ENCODE measurements at places on chromosomes 12 and 14.
A peak's percentile ranks its signal among the peaks of the same experiment; 100 is the strongest.

DNA sequence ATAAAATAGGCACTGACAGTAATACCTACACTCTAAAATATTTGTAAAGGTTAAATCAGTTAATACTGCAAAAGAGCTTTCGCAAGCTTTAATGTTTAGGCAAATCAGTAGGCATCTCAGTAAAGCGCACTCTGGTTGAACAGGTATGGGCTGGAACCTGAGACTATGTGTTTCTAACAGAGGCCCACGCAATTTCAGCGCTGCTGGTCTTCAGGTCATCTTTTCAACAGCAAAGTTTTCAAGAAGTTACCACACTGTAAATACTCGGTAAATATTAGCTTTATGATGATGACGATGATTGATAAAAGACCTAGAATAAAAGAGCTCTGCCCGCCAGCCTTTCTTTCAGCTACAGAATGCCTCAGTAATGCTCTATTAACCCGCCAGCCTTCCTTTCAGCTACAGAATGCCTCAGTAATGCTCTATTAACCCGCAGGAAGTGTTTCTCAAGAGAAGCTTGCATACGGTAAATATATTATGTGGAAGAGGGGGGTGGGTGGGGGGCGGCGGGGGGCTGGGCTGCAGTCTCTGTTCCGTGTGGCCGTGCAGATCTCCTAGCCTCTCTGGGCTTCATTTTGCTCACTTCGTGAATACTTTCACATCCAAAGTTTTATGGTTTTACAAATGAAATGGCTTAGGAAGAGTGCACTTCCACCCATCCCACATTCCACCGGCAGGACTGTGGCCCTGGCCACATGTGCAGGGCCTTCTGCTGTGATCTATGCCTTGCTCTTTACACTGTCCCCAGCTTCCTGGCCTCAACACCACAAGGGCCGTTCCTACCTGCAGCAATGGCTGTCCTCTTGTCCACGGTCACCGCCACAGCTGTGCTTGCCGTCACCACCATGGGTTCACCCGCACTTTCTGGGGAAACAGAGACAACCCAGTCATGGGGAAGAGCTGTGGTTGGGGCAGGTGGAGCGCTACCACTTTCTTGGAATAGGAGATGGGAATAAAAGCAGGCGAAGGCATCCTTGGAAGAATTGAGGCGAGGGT lies 19.9 kb downstream of the LRTM2 start:
- no peak for DNase-seq

GRCh38 chr12:103858953-103859601 lies 18.0 kb upstream of the NT5DC3 start:
- peak; percentile 92 for DNase-seq

- no peak for DNase-seq
Observed at GRCh38 chr12:66664076-66664475, 14.8 kb downstream of the GRIP1 start.

DNA sequence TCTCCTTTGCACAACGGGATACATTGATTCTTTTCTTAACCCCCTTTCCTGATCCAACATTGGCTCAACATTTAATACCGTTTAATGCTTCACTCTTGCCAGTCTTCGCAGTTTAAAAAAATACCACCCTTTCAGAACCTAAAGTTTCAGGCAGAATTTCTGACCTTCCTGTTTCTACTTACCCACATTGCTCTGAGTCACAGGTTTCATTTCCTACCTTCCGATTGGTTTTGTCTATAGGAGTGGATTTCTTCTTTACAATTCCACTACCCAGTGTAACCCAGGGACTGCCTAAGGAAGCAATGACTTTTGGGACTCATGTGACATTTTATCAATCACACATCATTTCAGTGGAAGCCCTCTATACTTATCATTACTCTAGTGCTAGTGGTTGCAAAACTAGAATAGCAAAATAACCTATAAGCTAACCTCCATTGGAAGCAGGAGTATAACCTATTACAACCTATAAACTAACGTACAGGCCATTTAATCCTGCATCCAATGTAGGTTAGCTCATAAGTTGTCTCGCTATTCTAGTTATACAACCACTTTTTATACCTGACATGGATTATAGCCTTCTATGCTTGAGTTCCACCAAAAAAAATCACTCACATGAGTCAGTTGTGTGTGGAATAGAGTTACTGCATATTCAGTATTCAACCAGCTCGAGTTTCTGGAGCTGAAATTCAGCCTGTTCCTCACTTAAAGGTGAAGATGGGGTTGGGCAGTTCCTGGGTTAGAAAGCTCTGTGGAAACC lies 64.9 kb upstream of the KITLG start:
- DNase-seq: no peak

GRCh38 chr12:67148265-67148664 lies 120.9 kb upstream of the CAND1 start:
- no peak for DNase-seq

DNA sequence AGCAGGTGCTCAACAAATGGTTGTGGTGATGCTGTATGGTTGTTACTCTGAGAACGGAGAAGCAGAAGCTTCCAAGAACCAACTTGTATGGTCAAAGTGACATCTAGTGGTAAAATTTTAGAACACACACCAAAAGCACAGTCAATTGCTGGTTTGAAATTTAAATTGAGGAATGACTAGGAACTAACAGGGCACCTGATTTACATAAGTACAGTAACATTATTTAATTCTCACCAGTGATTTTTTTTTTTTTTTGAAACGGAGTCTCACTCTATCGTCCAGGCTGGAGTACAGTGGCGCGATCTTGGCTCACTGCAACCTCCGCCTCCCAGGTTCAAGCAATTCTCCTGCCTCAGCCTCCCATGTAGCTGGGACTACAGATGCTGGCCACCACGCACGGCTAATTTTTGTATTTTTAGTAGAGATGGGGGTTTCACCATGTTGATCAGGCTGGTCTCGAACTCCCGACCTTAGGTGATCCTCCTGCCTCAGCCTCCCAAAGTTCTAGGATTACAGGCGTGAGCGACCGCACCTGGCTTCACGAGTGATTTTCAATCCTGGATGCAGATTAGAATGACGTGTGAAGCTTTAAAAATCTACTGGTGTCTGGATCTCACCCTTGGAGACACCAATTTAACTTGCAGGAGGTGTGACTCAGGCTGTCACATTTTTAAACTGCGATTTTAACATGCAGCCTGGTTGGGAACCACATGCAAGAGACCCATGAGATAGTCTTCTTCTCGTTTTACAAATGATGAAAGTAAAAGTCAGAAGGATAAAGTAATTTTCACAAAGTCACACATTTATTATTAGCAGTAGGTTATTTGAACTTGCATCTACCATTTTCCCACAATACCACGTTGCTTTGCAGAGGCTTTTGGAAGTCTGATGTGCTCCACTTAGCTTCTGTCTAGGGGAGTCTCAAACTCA lies 14.1 kb upstream of the NUMB start:
- peak; percentile 23 for DNase-seq

DNA sequence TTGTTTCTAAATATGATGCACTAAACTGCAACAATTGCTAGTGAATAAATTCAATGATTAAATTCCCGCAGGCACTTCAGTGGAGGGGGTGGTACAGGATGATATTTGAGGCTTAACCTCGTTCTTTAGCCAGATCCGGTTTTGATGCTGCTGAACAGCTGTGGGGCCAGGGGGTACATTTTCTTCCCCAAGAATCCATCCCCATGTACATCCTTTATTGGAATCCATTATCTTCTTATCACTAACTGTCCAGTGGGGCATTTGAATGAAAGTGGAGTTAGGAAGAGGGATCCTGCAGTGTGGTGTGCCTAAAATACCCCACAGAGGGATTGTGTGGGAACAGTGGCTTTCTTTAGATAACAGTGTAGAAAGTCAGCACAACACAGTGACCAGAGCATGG lies 45.2 kb upstream of the OASL start:
- no peak for DNase-seq

DNA sequence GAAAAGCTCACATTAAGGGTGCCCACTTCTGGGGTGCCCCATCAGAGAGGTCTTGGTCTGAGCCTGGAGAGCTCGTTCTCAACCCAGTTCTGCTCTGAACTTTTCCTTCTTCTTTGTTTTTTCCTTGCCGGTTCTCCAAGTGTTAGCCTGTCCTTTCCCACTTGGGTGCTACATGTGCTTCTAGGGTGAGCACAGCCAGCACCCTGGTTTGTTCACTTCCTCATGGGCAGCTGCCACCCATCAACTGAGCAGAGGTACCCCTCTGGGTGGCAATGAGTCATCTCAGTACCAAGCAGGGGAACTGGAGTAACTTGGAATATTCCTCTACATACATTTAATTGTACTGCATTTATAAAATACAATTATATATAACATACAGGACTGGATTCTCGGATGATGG lies 3.9 kb upstream of the SYNE3 start:
- no peak for DNase-seq

- no peak for DNase-seq
Observed at GRCh38 chr12:26198742-26199141, 3.4 kb downstream of the SSPN start.

GRCh38 chr12:49094975-49095365 lies 369 bp upstream of the DHH start:
- DNase-seq: no peak
